ENCODE measurements at places on chromosomes 5 and 9.

DNA sequence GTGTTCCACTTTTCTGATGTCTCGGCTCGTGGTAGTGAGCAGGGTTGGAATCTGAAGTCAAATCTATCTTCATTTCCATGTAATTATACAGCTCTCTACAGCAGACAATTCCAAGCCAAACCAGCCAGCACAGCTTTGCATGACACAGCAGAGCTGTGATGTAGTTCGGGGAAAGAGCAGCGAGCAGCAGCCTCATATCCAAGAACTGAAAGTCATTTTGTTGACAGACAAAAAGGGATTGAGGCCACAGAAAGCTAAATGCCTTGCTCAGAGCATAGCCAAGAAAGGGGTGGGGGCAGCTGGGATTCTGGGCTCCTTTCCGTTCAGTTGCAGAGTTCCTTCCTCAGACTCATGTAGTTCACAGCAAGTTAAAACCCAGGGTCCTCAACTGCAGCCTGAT lies 32.1 kb downstream of the LCP2 start:
- DNase-seq: peak; percentile 28

DNA sequence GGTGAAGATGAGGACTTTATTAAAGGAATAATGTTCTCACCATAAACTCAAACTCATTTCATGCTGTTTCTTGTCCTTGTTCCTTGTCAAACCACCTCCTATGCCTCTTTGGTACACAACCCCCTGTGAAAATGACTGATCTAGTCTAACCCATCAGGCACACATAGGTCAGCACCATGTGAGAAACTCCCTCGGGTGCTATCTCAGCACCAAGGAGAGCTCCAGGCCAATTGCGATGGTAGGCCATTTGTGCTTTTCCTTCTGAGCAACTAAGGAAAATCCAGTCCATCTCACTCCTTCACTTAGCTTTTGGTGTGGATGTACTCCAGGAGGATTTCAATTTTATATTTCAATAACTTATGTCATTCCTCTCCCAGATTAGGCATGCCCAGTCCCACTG lies 199.8 kb downstream of the ZNF608 start:
- DNase-seq: no peak

DNA sequence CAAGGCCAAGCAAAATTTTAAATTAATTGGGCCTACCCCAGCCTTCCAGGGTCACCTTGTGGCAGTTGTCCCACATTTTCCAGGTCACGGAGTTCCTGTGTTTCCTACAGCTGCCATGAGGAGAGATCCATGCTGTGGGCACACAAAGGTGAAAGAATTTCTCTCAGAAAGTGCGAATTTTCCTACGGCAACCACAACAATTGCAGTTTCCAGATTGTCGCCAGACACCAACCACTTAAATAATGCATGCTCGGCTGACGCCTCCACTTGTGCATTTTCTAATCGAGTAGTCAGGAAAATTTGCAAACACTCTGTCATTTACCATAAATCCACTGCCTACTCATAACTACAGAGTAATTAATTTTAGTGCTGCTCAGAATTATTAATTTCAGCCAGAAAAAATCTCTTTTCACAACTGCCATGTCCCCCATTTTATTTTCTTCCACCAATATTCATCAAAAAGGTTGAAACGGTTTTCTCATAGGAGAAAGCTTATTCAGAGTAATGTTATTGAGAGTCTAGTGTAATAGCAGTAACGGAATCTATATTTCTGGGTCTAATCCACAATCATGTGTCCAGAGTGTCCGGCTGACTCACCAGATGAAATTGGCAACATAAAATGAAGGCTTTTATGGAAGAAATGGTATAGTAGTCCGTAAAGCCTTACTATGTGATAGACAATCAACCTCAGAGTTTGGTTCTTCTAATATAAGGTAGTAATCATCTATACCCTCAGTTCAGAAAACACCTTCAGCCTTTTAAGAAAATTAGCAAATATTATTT lies 389.8 kb downstream of the NR2F1-AS1 start:
- no peak for DNase-seq

GRCh38 chr5:142749321-142749720 lies 20.9 kb upstream of the ARHGAP26 start:
- DNase-seq: no peak

DNA sequence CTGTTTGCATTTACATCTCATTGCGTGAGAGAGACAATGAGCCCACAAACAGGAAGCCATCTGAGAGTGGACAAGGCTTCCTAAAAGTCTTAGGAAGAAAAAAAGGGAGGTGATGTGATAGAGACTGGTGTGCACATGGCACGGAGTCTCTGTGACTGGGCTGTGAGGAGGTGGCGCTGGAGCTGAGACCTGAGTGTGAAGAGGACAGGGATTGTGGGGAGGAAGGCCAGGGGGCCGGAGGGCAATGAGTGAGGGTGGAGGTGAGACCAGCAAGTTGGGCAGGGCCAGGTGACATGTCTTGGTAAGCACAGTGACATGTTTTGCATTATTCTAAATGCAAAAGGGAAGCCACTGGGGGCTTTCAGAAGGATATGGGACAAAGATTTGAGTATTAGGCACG lies 45.0 kb downstream of the TSPAN17 start:
- DNase-seq: no peak

DNA sequence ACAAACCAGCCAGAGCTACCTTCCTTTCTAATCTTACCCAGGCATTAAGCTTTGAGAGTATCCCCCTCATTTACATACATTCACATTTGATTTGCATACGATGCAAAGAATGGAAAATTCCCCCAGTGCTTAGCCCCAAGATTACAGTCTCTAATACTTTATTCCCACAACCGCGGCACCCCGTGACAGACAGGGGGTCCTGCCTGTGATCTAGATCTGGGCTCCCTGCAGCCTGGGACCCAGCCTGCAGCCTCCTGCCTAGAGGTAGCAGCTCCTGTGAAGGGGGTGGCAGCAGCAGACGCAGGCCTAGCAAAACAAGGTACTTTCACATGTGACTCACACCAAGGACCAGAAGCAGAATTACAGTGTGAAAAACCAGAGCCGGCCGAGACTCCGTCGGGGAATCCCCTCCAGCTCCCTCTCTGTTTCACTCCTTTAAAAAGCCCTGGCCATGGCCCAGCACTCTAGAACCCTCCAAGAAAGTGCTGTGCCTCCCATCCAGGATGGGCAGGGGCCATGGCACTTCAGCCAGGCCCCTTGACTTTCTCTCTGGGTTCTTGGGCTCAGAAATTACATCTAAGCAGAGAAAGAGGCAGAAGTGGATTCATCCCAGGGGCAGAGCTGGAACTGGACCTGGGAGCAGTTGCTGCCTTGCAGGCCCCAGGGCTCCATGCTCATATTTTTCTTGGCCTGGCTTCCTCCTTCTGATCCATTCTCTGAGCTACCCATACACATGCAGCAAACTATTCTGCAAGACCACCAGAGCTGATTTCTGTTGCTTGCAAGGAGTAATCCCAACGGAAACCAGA lies 14.0 kb upstream of the TCF7 start:
- no peak for DNase-seq

- DNase-seq: no peak
Measured at GRCh38 chr5:65893749-65894430, 32.5 kb upstream of the ERBIN start.

- DNase-seq: no peak
Measured at GRCh38 chr5:97192580-97193354, 9.7 kb upstream of the RIOK2 start.

DNA sequence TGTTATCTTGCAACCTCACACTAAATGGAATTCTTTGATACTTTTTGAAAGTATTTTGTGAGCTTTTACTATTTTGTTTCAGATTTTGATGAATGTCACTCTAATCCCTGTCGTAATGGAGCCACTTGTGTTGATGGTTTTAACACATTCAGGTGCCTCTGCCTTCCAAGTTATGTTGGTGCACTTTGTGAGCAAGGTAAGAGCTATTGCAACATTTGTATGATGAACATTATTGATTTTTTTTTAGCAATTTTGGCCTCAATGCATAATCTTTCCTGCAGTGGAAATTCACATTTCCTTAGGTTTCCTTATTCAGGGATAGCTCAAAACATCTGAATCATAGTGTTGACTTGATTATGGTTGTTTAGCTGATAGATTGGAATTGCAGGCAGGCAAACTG lies 76.3 kb downstream of the VCAN start:
- no peak for DNase-seq

DNA sequence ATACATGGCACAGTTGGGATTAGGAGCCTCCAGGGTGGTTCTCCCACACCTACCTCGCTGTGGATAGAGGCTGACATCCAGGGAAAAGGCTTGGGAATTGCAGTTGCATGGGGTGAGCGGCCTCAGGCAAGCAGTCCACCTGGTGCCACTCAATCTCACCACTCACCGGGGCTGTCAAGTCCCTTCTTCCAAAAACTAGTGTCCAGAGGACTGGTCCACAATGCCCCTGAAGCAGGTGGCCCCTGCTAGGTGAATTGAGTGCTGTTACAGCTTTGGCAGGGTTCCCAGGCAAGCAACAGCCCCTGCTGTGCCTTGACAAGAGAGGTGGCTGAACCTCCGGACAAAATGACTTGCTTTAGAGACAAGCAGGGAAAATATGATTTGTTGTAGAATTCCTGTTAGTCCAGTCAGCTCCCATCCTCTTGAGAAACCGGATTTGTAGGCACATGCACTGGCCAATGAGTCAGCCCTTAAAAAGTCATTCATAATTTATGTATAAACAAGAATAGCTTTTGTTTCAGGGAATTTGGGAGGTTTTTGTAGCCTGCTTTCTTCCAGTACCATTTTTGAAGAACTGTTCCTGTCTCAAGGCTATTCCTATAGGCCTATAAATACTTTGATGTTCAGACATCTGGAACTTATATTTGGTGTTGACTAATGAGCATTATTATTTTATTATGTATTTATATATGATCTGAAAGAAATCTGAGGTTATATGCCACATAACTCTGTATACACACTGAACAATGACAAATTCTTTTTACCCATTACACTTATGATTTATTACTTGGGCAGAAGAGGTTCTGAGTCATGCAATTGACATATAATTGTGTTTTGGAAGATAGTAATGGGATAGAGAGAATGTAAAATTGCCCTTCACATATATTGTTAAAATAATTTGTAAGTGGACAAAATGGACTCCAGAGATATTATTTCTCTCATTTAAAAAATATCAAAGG lies 411.1 kb downstream of the ACTL7B start:
- DNase-seq: no peak
